ENCODE measurements at places on chromosomes 1 and 21. TPM values are rescaled to one million over a fixed set of nuclear protein-coding genes. Genes with fewer than 3 reads are reported as not detected.

AIRE gene
- not detected for polyA plus RNA-seq

MTARC2 gene
- polyA plus RNA-seq: 58.2 TPM

KCNC4 gene
- polyA plus RNA-seq: 3.4 TPM

SLAMF7 gene
- polyA plus RNA-seq: 0.25 TPM

All from cardiac muscle cell (in vitro differentiated cells and primary cell).